ENCODE measurements at places on chromosomes 13 and 19.

DNA sequence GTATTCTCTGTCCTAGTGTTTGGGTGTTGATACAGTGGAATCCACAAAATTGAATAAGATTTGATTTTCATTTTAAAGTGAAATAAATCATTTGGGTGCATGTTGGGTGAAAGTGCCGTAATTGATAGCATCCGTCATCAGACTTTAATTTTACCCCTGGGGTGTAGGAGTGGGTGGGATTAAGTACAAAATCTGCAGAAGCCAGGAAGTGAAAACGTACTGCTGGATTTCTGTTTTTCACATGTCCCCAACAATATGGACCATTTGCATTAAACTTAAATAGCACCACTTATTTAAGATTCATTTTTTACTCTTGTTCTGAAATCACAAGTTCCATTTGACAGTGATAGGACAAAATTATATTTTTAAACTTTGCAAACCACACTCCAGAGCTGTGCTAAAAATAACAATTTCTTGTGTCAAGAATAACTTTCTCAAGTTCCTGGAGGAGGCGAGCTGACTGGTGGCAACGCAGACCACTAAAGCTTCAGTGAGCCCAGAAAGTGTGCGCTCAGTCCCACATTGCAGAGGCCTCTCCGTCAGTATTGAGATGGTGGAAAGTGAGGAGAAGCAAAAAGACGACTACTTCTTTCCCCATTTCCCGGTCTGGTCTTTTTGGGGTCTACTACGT lies 71.3 kb downstream of the ARHGEF7 start:
- DNase-seq = no peak

GRCh38 chr13:111117961-111118360 lies 2.9 kb downstream of the ARHGEF7 start:
- no peak for DNase-seq

DNA sequence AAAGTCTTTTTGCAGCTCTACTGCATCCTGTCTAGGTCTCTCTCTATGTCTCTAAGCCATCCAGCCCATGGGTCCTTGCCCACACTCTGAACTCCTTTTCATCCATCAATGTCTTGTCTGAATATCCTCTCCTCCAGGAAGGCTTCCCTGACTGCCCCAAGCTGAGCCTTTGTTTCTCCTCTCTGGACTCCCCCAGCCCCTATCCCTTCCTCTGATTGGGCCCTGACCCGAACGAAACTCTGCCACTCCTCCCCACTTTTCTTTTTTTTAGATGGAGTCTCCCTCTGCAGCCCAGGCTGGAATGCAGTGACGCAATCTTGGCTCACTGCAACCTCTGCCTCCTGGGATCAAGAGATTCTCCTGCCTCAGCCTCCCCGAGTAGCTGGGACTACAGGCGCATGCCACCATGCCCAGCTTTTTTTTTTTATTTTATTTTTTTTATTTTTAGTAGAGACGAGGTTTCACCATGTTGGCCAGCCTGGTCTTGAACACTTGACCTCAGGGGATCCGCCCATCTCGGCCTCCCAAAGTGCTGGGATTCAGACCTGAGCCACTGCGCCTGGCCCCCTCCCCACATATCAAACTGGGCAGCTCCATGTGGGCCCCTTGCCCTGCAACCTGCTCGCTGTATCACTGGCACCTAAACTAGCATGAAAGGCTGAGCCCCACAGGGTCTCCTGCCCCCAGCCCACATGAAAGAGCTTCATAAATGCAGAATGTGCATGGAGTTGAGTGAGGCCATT lies 870 bp upstream of the UNC13A start:
- no peak for DNase-seq

GRCh38 chr19:32053376-32053775 lies 292.0 kb upstream of the ZNF507 start:
- DNase-seq = no peak

DNA sequence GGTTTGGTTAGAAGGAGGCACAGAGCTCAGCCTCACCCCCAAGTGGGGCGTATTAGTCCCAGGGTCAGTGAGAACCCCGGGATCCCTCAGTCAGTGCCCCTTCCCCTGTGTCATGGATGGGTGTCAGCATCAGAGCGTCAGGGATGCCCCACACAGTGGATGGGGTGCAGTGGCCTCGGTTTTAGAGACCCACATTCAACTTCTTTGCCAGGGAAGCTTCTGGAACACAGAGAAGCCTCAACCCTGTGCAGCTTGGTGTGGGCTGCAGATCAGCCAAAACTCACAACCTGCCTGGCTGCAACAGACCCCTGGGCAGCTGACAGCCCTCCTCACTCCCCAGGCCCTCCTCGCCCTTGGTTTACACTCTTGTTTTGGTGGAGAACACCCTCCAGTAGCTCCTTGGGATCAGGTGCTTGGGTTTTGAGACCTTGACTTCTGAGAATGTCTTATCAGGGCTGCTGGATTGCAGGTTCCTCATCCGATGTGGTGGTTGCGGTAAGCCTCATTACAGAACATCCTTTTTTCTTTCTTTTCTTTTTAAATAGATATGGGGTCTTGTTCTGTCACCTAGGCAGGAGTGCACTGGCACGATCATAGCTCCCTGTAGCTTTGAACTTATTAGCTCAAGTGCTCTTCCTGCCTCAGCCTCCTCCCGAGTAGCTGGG lies 11.0 kb downstream of the ZNF333 start:
- DNase-seq = no peak
